NCI-H2171 (cell line): ENCODE measurements at places on chromosomes 6 and 20.

GRCh38 chr6:34358389-34358905 is 34.0 kb downstream of the NUDT3 start:
- peak; percentile 41 for DNase-seq

DNA sequence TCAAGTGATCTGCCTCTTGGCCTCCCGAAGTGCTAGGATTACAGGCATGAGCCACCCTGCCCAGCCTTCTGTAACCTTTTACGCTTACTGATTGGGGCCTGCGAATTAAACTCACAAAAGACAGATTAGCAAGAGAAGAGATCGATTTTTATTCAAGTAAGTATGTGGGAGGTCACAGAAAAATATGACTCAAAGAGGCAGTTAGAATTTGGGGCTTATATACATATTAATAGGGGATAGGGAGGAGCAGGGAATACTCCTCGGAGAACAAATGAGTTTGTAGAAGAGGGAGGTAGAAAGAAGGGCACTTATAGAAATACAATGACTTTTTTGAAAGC is 78.9 kb downstream of the CD24 start:
- no peak for DNase-seq

- DNase-seq, result no peak
These were observed 469.1 kb downstream of the GJA1 start for GRCh38 chr6:121904559-121904958.

GRCh38 chr20:2219481-2220006 is 76.3 kb upstream of the TGM3 start:
- DNase-seq, result no peak

DNA sequence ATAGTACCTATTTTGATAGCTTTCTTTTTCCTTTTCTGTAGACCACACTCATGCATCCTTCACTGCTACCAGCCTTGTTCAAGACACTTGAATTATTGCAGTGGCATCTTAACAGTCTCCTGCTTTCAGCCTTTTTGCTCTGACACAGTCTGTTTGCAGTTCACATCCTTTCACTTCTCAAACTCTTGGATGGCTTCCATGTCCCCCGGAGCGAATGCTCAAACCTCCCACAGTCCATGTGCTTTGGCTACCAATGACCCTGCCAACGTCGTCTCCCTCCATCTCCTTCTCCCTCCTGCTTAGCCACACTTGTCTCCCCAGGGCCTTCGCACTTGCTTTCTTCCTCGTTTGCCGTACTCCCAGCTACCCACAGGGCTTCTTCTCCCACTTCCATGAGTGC is 270.0 kb upstream of the ZFP64 start:
- DNase-seq, result no peak
